CD4-positive, alpha-beta T cell treated with Interleukin-12 subunit alpha and Interleukin-12 subunit beta, for 1 hour (primary cell): ENCODE measurements at places on chromosomes 12 and 14.

DNA sequence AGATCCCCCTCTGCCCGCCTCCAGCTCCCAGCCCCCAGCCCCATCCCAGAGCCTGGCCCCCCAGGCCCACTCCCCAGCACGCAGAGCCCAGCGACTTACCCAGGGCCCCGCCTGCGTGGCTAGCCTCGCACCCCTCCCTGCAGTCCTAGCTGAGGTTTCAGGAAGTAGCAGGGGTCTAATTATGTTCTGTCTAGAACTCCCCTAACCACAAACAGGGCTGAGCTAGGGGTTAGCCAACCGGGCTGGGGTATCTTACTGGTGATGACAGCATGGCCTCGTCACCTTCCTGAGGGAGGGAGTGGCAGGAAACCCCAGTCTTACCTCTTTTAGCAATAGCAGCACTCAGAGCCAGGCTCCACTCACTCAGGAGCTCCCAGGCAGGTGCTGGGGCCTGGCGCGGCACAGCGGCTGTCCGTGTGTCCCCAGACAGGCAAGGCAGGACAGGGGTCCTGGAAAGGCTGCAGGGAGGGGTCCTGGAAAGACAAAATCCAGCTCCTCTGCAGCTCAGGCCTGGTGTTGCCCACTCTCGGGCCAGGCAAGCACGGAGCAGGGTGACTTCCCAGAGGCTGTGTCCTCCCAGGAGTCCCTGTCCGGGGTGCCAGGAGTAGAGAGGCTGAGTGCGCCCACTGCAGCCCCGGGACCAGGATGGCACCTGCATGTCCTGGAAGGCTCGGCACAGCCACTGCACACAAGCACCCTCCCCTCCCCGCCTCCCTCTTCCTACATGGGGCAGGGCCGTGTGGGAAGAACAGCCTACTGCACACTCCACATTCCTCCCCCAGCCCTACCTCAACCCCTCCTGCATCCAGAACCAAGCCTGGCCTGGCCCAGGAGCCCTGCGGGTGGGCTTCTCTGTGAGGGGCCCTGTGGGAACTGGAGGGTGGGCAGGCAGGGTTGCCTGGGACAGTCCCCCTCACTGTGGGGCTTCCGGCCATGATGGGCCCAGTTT lies at the start of gene GPR132:
GPR132 (minus strand) TSS at position 151 of the 949 bp plus-strand sequence. CDS start 10,010 bp downstream, outside the sequence.
- peak; percentile 96 for DNase-seq

DNA sequence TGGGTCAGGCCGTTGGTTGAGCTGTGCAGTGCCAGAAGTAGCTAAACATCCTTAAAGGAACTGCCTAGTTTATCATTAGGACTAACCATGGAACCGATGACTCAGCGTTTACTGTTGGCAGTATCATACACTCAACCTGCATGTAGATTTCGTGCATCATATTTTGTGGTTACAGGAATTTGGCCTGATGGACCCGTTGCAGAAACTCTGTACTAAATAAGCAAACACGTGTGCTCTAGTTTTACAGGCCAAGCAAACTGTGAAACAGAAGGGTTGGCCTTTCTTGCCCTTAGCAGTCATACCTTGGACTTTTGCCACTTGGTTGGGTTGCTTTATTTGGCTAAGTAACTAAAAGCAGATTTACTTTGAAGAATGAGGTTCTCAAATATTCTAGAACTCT lies 35.6 kb downstream of the DGLUCY start:
- no peak for DNase-seq

- DNase-seq, result no peak
These were observed 5.7 kb downstream of the SOCS2 start for GRCh38 chr12:93578221-93578620.

GRCh38 chr12:52215587-52216031 lies 17.4 kb upstream of the KRT7 start:
- DNase-seq, result no peak

- DNase-seq, result peak; percentile 15
These were observed 874 bp upstream of the RNU6-8 start for GRCh38 chr14:32203928-32204357.

DNA sequence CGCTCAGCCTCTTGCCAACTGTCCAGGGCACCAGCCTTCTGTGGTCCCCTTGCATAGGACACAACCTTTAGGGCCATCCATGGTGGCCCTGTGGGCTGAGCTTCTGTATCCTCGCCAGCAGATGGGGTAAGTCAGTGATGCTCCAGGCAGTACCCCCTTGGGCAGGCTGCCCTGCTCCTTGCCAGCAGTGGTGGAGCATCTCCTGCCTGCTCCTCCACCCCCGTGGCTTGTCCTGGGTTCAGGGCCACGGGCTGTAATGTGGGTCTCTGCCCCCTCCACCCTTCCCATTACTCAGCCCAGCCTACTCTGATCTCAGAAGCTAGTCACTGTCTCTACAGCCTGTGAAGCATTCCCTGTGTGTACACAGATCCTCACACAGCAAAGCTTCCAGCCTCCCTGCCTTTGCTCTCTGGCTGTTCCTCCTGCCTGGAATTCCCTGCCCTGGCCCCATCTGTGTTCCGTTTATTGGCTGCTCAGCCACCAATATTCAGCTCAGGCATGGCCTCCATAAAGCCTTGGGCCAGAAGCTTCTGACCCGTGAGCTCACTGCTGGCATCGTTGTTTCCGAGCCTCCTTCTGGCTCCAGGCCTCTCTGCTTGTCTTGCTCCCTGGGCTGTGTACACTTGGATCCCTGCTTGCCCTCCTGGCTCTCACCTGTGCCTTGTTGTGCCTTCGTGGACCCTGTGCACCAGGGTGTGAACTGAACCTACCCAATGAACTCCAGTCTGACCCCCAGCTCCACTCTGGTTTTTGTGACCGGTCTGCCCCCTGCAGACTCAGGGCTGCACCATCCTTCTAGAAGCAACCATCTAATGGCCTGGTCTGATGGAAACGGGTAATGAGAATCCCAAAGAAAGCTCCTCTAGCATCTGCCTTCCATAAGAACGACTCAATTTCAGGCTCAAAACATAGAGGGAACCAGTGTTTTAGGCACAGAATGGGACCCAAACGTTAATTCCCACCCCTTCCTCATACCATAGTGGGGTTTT lies 177.0 kb upstream of the PRMT8 start:
- peak; percentile 31 for DNase-seq

DNA sequence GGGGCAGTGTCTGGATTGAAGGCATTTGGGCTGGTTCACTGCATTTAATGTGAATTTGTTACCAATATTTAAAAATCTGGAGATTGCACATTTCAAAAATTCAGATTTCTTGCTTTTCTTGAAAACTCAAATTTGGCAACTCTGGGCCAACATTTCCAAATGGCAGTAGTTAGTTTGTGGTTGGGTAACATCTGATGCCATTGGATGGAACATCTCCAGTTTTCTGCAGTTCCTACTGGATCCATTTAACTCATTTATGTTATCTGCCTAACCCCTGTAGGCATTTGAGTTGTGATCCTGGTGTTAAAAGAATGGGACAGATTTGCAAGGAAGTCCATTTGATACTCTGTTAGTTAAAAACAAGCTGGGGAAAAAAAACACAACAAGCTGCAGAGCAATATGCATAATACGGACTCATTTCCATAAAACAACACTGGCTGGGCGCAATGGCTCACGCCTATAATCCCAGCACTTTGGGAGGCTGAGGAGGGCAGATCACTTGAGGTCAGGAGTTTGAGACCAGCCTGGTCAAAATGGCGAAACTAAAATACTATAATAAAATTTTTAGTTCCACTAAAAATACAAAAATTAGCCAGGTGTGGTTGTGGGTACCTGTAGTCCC lies 7.9 kb downstream of the EIF2B2 start:
- no peak for DNase-seq

- DNase-seq, result peak; percentile 51
These were observed 574 bp downstream of the WNK1 start for GRCh38 chr12:752695-753610.

GRCh38 chr12:46027172-46027571 lies 36.8 kb upstream of the SCAF11 start:
- DNase-seq, result no peak

DNA sequence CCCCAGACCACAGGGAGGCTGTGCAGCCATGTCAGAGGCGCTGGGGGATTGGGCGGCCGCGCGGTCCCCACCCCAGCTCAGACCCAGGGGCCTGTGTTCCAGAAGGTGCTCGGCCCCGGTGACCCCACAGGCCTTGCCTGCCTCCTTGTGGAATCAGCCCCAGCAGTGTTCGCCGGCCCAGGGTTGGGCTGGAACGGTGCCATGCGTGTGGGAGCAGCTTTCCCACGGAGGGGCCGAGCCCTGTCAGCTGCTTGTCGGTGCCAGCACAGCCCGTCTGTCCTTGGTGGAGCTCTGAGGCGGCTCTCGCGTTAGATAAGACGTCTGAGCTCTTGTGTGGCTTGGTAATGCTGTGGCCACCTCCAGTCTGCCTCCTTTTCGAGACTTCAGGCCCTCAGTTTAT lies 8.5 kb downstream of the ZFYVE21 start:
- DNase-seq, result no peak

DNA sequence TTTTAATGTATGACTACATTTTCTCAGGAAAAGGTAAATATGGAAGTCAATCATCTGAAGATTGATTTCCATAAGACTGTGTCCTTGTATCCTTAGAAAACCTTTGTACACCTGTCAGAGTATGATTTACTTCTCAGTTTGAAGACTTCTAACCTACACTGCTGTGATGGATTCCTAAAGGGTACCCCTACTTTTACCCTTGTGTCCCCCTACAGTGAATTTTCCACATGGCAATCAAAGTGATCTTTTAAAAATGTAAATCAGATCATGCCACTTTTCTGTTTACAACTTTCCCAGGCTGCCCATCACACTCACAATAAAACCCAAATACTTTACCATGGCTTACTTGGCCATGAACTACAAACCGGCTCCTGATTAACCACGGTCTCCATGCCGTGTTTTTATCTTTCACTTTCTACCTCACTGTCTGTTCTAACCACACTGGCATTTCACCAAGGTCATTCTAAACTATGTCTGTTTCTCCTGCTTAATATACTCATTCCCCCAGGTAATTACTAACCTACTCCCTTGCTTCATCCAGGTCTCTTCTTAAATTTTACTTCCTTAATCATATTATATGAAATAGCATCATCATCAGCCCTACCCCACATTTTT lies 8.1 kb downstream of the DNAI7 start:
- peak; percentile 45 for DNase-seq

GRCh38 chr12:54926246-54926645 lies 58.3 kb downstream of the TESPA1 start:
- no peak for DNase-seq

GRCh38 chr14:49975276-49975675 lies 82.4 kb downstream of the ARF6 start:
- DNase-seq, result no peak

DNA sequence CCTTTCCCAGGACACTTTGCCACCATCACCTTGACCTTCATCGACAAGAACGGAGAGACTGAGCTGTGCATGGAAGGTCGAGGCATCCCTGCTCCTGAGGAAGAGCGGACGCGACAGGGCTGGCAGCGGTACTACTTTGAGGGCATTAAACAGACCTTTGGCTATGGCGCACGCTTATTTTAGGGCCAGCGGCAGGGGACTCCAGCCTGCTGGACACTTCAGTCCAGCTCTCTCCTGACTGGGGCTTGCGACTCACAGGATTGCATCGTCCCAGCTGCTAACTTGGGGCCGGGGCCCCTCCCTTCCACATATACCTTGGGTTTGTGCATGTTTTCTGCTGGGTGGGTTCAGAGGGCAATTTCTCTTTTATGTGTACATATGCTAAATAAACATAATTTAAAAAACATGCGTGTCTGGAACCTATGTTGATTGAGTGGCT lies 11.2 kb downstream of the AHSA1 start:
- no peak for DNase-seq
